ENCODE measurements at places on chromosomes 5 and 9.

GRCh38 chr5:174724484-174725260, at the start of gene MSX2:
MSX2 (plus strand) TSS chr5:174724582; CDS start chr5:174724660, 78 bp downstream.
- peak; percentile 75 for DNase-seq

DNA sequence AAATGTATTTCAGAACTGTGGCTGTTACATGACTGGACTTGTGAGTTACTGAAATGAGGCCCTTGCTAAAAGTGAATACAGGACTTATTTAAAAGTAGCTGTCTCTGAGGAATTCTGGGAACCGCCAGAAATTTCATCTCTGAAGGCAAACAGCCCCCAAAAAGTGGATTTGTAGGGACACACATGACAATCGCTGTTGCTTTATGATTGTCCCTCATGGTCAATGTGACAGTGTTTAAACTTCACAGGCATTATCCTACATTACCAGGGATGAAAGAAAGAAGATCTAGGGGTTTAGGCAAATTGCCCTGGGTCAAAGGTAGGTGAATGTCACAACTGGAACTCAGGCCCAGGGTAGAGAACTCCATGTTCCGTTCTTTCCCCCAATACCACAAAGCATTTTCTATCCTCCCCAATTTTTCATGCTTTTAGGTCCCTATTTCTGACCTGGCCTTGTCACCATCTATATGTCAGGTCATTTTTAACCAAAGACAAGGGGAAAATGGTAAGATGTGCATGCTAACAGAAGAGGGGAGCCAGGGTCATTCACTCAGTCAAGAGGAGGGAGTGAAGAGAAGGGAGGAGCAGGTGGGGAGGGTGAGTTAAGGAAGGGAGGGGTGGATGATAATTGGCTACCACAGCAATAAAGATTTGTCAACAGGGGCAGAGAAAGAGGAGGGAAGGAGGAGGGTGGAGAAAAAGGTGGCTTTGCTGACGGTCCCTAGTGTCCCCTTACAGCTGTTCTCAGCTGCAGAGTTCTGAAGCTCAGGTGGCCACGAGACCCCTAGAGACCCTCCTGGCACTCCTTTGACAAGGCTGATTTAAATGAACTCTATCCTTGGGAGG, 57.8 kb upstream of the GLRX start:
- DNase-seq, result no peak

GRCh38 chr5:123671042-123671441, 159.1 kb downstream of the CSNK1G3 start:
- DNase-seq, result peak; percentile 48

- DNase-seq, result no peak
These were observed 142.2 kb upstream of the TRIM32 start for GRCh38 chr9:116544896-116545295.

GRCh38 chr5:153879596-153879995, 159.1 kb downstream of the FAM114A2 start:
- no peak for DNase-seq

GRCh38 chr9:15253786-15254185, 53.2 kb downstream of the TTC39B start:
- no peak for DNase-seq

DNA sequence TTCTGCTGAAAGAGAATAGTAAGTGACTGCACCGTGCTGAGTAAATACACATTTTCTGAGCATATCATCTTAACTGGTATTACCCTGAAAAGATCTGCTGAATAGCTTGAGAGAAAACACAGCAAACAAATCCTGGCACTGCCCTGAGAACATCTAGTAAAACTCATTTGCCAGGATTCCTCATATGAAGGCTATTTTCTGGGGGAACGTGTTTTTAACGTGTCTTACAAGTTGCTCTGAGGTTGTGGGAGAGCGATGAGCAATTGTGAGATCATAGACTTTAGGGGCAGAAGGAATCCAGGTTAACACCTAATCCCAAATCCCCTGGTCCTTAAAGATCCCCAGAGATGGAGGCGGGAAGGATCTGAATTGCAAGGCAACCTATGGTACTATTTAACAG, 331.9 kb upstream of the RFX3 start:
- no peak for DNase-seq

- peak; percentile 19 for DNase-seq
These were observed 47.7 kb downstream of the MARCHF11 start for GRCh38 chr5:16131878-16132277.

DNA sequence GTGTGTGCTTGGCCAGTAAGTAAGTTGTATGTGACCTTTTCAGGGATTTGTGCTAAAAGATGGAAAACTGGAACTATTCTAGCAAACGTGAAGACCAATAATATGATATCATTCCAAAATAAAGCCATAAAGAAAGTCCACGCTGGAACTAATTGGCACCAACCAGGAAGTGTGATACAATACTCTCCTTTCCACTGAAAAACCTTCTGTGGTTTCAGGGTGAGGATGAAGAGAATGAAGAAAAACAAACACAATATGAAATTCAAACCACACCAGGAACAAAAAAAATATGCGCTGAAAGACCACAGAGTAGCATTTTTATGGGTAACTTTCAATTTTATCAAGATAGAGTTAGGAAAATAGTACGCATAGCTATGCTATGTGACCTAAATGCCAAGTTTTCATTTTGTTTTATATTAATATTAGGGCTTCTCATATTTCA, 105.8 kb downstream of the EFNA5 start:
- no peak for DNase-seq

DNA sequence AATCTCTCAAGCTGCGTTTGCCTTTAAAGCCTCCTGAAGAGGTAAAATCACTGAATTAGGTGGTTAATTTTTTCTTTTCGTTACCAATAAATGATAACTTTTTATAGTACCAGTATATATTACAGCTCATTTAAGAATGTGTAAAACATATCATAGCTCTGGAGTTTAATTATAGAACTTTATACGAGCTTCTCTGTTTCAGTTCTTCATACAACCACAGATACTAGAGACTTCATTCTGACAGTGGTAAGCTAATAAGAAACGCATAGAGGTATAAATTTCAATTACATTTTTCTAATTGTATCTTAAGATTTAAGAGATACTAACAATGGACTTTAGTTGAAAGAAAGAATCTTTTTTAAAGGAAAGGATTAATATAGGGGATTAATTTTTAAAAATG, 73.9 kb downstream of the PBX3 start:
- no peak for DNase-seq

DNA sequence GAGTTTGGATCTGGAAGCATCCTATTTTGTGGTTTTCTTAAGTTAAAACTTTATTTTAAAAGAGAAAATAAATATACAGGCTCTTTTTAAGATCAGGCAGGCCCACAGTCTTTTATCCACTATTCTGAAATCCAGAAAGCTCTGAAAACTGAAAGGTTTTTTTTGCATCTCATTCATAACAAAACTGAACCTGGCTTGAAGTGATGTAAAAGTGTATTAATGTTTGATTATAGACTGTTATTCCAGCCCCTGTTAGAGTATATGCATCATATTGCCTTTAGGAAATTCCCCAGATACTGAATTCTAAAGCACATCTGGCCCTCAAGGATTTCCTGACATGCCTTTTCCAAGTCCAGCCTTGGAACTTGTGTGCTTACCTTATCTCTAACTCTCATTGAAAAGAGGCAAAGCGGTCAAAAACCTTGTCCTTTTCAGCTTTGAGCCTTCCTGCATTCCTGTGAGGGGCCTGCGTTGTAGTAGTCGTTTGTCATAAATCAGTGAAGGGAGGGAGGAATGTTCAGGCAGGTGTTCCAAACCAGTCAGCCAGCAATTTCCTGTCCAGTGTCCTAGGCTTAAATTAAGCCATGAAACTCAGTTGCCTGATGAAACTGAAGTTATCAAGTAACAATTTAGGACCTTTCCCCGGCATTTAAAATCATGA, 110.4 kb downstream of the TLE4 start:
- DNase-seq, result no peak

DNA sequence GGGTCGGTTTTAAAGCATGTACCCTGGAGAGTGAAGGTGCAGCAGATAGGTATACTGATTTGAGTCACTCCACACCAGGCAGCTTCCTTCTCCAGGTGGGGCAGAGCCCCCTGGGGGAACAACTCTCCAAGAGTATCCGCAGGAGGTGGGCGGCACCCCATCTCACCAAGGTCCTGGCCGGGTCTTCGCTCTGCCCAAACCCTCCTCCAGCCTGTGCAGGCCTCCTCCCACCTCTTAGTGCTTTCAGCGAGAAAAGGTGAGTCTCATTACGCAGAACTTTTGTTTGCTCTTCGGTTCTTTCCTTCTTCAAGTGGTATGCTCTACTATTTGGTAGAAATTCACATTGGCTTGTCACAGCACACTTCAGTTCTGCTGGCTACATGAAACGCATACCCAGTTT, 13.7 kb downstream of the SPACA9 start:
- DNase-seq, result peak; percentile 14

DNA sequence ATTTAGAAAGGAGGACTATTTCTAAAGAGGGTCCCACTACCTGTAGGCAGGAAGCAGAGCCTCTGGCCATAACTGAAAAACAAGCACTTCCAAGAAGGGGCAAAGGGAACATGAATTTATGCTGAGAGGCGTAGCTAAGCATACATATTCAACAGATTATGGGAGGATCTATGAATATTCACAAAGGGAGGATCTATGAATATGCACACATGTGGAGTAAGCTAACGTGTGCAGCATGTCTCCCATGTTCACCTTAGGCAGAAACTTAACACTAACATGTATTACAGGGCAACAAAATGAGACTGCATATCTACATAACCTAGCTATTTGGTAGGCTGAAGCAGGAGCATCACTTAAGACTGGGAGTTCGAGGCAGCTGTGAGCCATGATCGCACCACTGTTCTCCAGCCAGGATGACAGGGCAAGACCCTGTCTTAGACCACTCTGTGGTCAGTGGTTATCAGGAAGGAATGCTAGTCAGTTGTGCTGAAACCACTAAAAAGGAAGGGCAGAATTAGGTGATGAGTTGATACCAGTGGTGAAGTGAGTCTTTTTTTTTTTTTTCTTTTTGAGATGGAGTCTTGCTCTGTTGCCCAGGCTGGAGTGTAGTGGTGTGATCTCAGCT, 20.8 kb downstream of the FXN start:
- DNase-seq, result no peak

- DNase-seq, result peak; percentile 93
These were observed 107.1 kb downstream of the CDH18 start for GRCh38 chr5:19880859-19881436.

DNA sequence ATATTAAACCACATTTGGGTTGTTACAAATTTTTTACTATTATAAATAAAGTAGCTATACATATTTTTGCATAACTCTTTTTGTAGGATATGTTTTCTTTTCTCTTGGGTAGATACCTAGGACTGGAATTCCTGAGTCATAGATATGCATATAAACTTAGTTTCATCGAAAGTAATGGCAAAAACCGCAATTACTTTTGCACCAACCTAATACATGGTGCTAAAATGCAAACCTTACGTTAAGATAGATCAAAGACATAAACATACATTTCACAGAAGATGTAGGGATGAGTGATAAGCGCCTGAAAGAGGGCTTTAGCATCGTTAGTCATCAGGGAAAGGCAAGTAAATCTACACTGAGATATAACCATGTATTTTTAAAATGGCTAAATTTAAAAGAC, 178.4 kb upstream of the EFNA5 start:
- DNase-seq, result no peak

- no peak for DNase-seq
These were observed 26.5 kb downstream of the LOX start for GRCh38 chr5:122051569-122051968.

GRCh38 chr5:168360521-168361285, 69.3 kb downstream of the WWC1 start:
- DNase-seq, result no peak

DNA sequence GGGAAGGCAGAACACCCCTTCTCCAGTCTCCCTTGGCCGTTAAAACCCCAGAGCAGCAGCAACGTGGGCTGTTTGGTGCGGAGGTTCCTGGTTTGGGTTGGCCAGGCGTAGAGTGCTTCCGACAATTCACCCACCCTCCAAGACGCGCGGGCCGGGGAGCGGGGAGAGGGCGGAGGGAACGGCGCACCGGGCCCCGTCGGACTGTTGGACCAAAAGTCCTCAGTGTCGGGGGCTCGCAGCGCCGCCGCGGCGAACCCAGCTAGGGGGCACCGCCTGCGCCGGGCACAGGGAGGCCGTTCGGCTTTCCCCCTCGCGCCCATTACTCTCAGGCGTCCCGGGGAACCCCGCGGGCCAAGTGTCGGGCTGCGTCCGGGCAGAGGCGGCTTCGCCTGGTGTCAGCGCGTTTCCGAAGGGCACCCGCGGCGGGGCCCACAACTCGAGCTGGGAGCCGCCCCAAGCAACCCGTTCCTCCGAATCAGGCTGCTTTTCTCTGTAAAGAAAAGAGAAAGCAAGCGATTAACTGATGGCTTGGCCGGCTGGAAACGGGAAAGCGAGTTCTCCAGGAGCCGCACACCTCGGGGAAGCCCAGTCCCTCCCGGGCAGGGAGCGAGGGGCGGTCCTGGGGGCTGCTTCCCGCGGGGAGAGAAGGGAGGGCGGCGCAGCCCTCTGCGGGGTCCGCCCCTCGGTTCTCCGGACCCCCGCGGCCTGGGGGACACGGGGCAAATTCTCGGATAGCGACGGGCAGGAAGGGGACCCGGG, 145.5 kb downstream of the ERCC6L2 start:
- DNase-seq, result no peak

GRCh38 chr5:142650060-142650459, 35.8 kb downstream of the FGF1 start:
- no peak for DNase-seq

GRCh38 chr5:7209658-7210057, 186.3 kb upstream of the ADCY2 start:
- DNase-seq, result no peak

GRCh38 chr9:125272697-125273096, 11.1 kb downstream of the GAPVD1 start:
- DNase-seq, result no peak

DNA sequence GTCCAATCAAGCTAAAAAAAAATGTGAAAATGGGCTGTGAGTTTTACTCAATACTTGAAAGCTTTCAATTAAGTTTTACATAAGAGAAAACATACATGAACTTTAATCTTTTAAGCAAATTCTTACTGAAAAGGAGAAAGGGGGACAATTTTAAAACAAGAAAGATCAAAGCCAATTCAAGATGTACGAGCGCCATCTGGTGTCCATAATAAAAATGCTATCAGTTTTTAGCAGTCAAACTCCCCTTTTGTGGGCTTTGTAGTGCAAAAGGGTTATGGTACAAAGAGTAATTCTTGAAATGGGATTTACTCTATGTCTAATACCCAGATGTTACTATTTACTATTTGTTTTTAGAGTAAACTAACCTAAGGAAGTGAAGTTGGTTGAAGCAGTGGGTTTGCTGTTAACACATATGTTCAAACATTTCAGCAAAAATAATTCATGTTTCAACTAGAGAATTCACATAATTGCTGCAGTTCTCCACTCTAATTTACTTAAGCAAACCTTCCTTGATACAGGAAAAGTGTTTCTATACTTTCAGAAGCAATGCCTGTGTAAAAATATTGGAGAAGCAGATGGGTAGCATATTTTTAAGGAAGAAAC, 228.2 kb upstream of the TYRP1 start:
- peak; percentile 69 for DNase-seq

GRCh38 chr5:125331987-125332598, 585.7 kb upstream of the ZNF608 start:
- DNase-seq, result no peak

DNA sequence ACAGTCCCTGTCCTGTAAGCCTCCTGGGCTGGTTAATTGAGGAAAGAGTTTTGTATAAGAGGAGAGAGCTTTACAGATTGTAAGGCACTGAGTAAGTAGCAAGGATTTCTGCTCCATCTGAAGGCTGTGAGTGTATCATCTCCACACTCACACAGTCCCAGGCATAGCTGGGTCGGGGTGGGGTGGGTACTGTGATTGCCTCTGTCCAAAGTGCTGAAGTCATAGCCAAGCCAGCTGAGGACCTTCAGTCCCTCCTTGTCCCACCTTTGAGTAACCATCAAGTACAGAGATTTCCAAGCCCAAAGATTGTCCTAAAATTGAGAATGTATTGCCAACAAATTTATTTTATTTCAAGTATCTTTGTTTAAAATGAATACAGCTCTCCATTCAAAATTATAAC, 5.5 kb upstream of the DNAJB5 start:
- DNase-seq, result no peak
